Epithelial cell of proximal tubule (primary cell): ENCODE measurements at places on chromosomes 3 and 15. TPM values are rescaled to one million over a fixed set of nuclear protein-coding genes. Genes with fewer than 3 reads are reported as not detected.

The LCTL gene
- total RNA-seq, result 0.23 and 0.80 TPM in 2 replicates

The UBA7 gene
- total RNA-seq, result 2.4 and 12.2 TPM in 2 replicates

DNA sequence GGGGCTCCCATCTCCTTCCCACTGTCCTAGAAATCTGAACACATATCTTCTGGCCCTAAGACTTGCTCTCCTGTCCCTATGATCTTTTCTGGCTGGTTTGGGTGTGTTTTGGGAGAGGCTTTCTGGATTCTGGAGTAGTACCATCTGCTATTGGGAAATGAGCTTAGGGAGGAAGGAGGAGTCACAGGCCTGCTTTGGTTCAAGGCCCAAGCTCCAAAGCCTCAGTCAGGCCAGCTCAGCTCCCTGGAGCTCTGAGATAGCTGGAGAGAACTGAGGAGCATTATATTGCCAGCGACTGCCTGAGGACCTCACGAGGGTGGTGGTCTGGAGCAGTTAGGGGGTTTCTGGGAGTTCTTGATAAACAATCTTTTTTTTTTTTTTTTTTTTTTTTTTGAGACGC, 18.7 kb downstream of the RASGRF1 start:
- DNase-seq, result no peak

GRCh38 chr15:58492661-58493397, 61.0 kb downstream of the LIPC start:
- DNase-seq, result no peak

The GOLGA8K gene
- 0.07 TPM in 1 of 2 replicates, not detected in the other for total RNA-seq

DNA sequence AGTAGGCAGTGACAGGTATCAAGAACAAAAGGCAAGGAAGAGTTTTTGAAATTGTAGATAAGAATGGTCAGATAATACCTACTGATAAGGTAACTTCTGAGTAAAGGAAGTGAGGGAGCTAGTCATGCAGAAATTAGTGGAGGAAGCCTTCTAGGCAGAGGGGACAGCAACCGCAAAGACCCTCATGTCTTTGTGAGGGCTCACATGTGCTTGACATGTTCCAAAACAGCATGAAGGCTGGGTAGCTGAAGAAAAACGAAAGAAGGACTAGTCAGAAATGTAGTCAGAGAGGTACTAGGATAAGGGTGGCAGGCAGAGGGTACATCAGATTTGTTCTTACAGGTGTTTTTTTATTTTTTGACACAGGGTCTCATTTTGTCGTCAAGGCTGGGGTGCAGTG, 5.3 kb downstream of the SIN3A start:
- DNase-seq, result no peak

The TGM5 gene
- 0.06 TPM in 1 of 2 replicates, not detected in the other for total RNA-seq

DNA sequence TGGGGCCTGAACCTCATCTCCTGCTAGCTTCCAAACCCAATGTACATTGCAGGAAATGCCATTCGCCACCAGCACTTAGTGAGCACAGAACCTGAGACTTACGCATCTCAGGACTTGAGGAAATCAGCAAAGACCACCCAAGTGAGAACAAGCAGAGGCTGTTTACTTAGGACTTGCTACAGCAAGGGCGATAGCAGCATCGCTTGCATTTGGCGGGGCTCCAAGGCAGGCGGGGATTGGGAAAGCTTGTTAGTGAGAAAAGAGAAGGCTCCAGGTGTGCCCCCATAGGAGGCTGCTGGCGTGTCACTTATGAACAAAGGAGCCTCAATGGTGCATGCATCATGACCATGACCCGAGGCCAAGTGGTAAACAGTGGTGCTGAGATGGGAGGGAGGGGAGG, 19.7 kb downstream of the SLC6A20 start:
- no peak for DNase-seq

DNA sequence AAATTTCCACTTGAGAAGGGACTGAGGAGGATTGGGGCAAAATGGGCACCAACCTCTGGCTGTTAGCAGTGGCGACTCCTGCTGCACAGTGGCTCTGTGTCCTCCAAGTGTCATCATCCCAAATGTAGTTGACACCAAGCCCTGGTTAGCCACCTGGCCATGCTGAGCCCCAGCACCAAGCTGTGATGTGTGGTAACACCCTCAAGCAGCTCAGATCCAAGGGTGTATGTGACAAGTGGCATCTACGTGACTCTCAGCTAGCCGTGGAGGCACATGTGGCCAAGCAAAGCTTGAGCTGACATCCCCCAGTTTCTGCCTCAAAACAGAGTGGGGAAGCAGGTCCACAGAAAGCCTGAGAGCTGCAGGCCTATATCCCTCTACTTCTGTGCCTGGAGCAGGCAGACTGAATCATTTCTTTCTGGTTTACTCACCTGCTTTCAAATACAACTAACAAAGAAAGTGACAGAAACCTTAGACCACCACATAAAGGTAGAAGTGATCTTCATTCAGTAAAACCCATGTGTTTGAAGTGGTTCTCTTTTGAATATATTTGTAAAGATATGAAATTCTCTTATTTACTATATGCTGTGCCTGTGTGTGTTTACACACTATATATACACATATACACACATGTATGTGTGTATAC, 40.0 kb downstream of the FOXP1 start:
- no peak for DNase-seq

DNA sequence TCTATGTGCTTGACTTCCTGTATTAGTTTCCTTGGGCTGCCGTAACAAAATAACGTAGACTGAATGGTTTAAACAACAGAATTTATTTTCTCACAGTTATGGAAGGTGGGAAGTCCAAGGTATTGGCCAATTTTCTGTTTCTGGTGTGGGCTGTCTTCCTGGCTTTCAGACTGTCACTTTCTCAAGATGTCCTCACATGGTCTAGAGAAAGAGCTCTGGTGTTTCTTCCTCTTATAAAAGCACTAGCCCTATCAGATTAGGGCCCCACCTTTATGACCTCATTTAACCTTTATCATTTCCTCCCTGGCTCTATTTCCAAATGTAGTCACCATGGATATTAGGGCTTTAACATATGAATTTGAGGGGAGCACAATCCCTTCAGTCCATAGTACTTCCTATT, 54.6 kb downstream of the SPRED1 start:
- no peak for DNase-seq

GRCh38 chr3:24915639-24916038, 421.0 kb upstream of the THRB start:
- DNase-seq, result no peak

DNA sequence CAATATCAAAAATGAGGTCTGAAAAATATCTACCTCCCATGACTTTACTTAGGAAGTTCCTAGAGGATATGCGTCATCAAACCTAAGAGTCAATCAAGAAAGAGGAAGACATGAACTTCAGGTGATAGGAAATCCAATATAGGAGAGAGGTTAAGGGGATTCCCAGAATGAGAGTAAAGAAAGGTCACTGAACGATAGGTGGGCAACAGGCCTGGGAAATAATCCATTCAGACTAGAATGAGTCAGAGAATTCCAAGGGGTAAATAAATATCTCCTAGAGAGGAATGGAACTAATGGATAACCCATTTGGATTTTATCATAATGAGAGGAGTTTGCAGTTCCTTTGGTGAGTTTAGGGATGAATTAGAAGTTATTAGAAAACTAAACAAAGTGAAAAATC, 131.1 kb upstream of the NUDT16 start:
- DNase-seq, result peak; percentile 54

The CLDN18 gene
- not detected in 2 replicates for total RNA-seq

- DNase-seq, result no peak
Measured at GRCh38 chr3:108461661-108462111, 48.7 kb downstream of the MYH15 start.

- DNase-seq, result no peak
Measured at GRCh38 chr3:128492671-128493569, at the start of gene GATA2. Gene GATA2, minus strand, starts transcription at chr3:128493201. Its CDS starts 6,170 bp downstream, at chr3:128487031.

DNA sequence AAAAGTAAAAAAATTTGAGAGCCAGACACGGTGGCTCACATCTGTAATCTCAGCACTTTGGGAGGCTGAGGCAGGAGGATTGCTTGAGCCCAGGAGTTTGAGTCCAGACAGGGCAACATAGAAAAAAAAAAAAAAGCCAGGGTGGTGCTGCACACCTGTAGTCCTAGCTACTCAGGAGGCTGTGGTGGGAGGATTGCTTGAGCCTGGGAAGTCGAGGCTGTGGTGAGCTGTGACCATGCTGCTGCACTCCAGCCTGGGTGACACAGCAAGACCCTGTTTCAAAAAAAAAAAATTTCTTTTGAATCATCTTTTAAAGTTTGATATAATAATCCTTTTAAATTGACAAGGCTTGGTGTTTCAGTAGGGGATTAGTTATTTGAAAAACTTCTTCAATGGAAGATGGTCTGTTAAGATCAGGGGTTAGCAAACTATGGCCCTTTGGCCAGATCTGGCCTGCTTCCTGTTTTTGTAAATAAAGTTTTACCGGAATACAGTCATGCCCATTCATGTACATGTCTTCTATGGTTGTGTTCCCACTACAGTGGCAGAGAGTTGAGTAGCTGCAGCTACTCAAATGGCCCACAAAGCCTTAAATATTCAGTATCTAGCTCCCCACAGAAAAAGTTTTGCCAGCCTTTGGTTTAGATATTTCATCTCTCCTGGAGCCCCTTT, 28.9 kb downstream of the CDAN1 start:
- DNase-seq, result no peak

DNA sequence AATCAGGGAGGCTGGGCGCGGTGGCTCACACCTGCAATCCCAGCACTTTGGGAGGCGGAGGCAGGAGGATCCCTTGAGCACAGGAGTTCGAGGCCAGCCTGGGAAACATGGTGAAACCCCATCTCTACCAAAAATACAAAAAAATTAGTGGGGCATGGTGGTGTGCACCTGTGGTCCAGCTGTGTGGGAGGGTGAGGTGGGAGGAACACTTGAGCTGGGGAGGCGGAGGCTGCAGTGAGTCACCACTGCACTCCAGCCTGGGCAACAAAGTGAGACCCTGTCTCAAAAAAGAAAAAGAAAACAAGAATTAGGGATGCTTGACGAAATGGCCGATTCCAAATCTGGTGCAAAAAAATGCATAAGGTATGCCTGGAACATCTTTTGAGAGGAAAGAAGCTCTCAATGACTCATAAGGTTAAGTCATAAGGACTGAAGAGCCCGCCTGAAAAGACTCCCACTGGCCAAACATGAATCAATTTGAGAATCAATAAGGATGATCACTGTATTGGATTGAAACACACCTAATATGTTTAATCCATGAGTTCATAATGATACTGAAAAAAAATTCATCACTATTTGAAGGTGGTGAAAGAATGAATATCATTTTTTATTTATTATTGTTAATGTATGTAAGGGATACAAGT, 27.7 kb downstream of the BLM start:
- no peak for DNase-seq

The TMEM207 gene
- total RNA-seq, result not detected in 2 replicates

GRCh38 chr3:77464111-77464688, 424.3 kb downstream of the ROBO2 start:
- DNase-seq, result no peak

DNA sequence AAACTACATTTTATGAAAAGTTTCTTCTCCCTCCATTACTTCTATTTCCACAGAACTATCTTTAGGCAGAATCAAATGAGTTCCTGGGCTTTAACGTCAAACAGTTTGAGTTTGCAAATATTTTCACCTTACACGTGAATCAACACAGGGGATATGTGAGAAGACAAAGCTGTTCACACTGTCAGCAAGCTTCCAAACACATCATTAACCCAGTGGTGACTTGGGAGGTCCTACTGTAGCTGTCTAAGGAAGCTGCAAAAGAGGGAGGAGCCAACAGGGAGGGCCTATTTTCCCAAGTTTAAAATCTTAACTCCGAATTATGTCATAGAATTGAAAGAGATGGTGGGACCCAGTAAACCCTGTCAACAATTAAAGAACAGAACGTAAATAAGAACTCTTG, 337.8 kb upstream of the DNAJC19 start:
- DNase-seq, result no peak

The BFSP2 gene
- not detected in 2 replicates for total RNA-seq

DNA sequence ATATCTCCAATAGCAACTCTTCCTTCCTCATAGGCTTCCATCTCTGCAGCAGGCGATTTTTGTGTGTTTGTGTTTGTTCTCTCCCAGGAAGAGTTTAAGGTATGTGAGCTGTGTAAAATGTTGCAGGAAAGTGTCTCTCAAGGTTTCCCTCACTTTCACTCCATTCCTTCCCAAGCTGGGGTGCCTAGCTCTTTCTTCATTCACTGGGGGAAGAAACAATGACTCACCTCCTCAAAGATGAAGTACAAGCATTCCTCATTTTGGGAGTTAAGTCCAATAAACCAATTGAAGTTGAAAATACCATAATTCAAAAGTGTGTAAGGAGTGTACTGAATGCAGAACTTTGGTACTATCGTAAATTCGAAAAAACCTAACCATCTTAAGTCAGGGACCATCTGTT, 422.7 kb upstream of the CFAP20DC start:
- no peak for DNase-seq

DNA sequence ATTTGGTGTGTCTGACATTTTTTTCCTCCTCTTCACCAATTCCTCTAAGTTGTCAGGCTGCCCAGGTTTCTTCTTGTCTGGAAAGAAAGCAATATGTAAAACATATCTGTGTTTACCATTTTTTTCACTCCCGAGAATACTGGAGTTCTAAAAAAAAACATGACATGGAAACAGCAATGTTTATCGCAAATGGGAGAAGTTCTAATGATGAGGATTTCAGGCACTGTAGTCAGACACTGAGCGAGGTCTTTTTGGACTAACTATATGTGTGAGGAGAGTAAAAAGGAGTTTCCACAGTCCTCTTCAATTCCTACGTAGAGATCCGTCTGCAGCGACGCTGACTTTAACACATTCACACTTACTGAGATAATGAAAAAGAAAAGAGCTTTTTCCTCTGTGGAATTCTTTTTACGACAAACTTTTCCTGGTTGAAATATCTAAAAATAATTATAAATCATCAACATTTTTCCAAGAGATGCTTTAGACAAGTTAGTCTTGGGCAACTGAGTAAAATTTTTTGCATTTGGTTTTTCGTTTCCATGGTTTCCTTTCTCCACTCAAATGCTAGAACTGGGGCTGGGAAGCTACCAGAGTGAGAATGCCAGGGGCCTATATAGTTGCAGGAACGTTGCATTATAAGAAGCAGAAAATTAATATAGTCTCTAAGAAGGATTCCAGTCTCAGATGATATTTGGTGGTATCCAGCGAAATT, 8.4 kb upstream of the SETMAR start:
- no peak for DNase-seq

GRCh38 chr15:52109559-52110451, 2.8 kb downstream of the BCL2L10 start:
- DNase-seq, result no peak

DNA sequence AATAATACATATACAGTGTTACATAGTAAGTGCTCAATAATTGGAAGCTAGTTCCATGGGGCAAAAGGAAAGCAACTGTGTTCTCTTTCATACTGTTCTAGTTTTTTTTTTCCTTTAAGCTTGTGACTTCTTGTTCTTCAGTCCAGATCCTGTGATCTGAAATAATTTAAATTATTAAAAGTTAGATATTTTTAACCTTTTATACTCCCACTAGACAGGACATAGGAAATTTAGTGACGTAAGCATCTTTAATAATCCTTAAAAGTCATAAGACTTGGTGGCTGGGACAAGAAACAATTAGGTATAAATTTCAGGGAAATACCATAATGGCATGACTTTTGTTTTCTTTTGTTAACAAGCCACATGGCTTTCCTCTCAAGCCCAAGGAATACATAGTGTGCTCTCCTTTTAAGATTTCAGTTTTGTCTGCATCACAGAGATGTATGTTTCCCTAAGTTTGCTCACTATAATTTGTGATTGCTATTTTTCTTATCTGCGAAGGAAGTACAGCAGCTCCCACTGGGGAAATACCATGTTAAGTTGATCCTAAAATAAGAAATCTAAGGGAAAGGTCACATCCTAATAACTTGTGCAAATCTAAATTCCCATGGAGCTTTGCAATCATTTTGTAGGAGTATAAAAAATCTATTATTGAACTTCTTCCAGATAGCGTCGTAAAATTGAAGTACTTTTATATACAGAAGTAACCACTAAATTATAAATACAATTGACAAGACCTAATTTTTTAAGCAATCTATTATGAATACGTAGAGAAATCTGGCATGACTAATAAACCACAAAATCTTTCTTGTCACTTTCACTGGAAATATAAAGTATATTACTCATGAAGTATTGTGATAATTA, 30.1 kb downstream of the PPARG start:
- no peak for DNase-seq
